ENCODE measurements at places on chromosomes 16 and 17.
A peak's percentile ranks its signal among the peaks of the same experiment; 100 is the strongest.

GRCh38 chr17:36072431-36073121, 8.5 kb downstream of the CCL18 start:
- peak; percentile 88 for DNase-seq

GRCh38 chr16:19809693-19810092, 75.0 kb downstream of the GPRC5B start:
- no peak for DNase-seq

GRCh38 chr17:66459811-66460270, 157.4 kb downstream of the PRKCA start:
- DNase-seq: peak; percentile 57

- DNase-seq: no peak
These were observed 267.9 kb downstream of the CBLN1 start for GRCh38 chr16:49013727-49014080.

- no peak for DNase-seq
These were observed 7.1 kb downstream of the ARL4D start for GRCh38 chr17:43405861-43406260.

GRCh38 chr16:31186930-31187807, 7.2 kb downstream of the FUS start:
- no peak for DNase-seq

GRCh38 chr17:78637643-78638420, 60.6 kb upstream of the DNAH17 start:
- no peak for DNase-seq

GRCh38 chr16:81815429-81815766, 36.3 kb downstream of the PLCG2 start:
- DNase-seq: no peak

GRCh38 chr16:81799138-81799504, 20.0 kb downstream of the PLCG2 start:
- no peak for DNase-seq

GRCh38 chr16:53131363-53132071, 76.7 kb downstream of the CHD9 start:
- peak; percentile 83 for DNase-seq

- no peak for DNase-seq
These were observed 171.1 kb upstream of the IRX6 start for GRCh38 chr16:55152875-55153390.

DNA sequence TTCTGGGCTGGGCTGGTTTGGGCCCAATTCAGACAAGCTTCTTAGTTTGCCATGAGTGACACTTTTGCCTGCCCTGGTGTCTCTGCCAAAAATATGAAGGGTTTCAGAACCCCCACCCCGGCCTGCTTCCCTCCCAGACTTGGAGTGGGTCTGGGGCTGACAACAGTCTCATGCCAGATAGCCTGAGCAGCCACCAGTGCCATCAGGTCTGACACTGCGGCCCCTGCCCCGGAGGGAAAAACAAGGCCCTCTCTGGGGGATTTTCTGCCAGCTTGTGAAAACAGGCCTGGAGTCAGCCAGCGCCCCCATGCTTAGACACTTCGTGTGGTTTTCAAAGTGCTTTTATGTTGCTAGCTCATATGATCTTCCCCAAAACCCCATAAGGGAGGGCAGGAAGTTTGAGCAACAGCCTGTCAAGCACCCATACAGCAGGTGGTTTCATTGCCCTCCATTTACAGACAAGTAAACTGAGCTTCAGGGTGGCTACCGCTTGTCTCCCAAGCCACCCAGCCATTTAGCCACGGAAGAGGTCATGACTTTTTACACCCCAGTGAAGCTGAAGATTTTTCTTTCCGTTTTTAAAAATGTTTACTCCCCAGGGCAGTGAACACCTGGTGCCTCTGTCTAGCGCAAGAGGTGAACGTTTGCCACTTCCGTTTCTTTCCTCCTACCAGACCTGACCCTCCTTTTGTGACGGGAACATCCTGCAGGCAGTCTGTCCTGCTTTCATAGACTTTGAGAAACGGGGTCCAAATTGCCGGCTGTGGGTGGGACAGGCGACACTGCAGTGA, 300.6 kb downstream of the SEC14L1 start:
- peak; percentile 82 for DNase-seq

DNA sequence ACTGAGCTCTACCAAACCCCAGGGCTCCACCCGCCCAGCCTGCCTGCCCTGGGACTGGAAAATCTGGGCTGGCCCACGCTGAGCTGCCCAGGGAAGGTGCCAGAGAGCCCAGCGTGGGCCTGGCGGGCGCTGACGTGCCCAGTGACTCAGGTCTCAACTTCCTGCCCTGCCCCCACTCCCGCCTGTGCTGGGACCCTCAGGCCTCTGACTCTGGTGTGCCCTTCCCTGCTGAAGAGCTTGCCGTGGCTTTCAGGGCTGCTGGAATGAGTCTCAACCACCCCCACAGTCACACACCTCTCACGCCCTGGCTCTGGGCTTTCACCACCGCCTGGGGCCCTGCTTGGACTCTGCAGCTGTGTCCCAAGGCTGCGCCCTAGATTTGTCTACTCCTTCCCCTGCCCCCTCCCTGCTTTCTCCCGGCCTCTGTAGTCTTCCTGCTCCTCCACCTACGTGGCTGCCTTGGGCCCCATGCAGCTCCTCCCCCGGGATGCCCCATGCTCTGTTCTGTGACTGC, 10.4 kb downstream of the LLGL1 start:
- peak; percentile 78 for DNase-seq

DNA sequence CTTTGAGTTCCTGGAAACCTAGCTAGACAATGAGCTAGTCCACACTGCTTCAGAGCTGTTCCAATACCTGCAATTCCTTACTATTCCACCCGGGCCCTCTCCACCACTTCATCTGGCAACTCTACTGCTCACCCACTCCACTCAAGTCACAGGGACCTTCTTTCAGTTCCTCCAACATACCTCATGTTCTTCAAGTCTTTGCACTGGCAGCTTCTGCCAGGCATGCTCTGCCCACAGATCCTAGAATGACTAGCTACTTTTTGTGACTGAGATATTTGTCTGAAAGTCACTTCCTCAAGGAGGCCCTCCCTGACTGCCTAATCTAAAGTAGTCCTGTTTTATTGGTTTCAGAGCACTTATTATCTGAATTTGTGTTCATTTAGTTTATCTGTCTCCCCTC, 86.4 kb downstream of the TEX14 start:
- DNase-seq: peak; percentile 35

DNA sequence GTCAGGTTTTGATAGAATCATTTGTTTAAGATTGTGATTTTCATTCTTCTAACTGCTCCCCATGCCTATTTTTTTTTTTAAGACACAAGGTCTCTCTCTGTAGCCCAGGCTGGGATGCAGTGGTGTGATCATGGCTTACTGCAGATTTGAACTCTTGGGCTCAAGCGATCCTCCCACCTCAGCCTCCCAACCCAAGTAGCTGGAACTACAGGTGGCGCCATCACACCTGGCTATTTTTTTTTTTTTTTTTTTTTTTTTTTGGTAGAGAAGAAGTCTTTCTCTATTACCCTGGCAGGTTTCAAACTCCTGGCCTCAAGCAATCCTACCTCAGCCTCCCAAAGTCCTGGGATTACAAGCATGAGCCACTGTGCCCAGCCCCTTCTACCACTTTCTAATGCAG, 223.3 kb downstream of the CBLN1 start:
- DNase-seq: no peak

- peak; percentile 85 for DNase-seq
These were observed 17.9 kb downstream of the GOSR2 start for GRCh38 chr17:46940692-46941404.

- DNase-seq: no peak
These were observed 220.8 kb upstream of the TNRC6C start for GRCh38 chr17:77737442-77738265.

GRCh38 chr16:24753437-24753836, 24.0 kb downstream of the TNRC6A start:
- DNase-seq: peak; percentile 48

- no peak for DNase-seq
These were observed 9.4 kb upstream of the CNEP1R1 start for GRCh38 chr16:50015631-50016030.
